ENCODE measurements at places on chromosomes 4 and X.

- no peak for DNase-seq
Observed at GRCh38 chrX:55714161-55714560, 3.4 kb upstream of the RRAGB start.

GRCh38 chr4:10075158-10075863 lies 41.3 kb downstream of the WDR1 start:
- no peak for DNase-seq

DNA sequence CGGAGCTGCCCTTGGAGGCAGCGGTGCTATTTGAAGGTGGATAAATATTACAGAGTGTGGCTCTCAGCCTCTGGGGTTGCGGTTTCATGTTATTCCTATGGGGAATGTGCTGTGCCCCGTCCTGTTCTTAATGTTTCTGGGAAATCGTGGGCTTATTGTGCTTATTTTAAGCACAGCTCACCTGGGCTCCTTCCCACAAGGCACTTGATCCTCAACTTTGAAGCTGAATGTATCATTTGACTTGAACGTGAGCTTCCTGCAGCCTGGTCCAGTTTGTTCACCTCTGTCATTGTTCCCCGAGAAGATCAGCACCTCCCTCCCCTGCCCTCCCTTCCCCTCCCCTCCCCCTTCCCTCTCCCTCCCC lies 3.9 kb downstream of the SORCS2 start:
- no peak for DNase-seq

DNA sequence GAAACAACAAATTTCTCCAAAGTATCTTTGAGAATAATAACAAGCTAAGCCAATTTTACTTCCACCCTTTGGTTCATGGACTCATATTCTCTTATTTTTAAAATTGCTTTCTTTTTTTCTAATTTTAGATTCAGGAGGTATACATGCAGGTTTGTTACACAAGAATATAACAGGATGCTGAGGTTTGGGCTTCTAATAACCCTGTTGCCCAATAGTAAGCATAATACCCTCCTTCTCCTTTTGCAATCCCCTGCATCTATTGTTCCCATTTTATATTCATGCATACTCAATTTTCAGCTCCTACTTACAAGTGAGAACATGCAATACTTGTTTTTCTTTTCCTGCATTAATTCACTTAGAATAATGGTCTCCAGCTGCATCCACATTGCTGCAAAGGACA lies 202.3 kb upstream of the FSTL5 start:
- no peak for DNase-seq

GRCh38 chr4:133190098-133190497 lies 41.0 kb downstream of the PCDH10 start:
- DNase-seq, result no peak

GRCh38 chrX:74369666-74370065 lies 51.6 kb upstream of the SLC16A2 start:
- no peak for DNase-seq

DNA sequence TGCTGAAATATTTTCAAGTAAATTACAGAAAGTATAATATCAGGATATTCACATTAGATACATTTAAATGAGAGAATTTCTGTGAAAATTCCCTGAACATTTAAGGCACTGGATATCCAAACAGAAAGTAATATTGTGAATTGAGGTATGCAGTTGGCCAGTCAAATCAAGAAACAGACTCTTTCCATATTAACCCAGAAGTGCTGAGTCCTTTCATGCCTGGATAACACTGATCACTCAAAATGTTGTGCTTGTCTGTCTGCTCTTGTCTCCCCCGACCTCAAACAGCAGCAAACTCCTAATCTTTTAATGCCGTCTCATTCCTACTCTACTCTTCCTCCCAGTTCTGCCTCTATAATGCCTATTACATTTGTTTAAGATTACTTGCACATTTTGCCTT lies 51.2 kb downstream of the TBC1D9 start:
- DNase-seq, result no peak

DNA sequence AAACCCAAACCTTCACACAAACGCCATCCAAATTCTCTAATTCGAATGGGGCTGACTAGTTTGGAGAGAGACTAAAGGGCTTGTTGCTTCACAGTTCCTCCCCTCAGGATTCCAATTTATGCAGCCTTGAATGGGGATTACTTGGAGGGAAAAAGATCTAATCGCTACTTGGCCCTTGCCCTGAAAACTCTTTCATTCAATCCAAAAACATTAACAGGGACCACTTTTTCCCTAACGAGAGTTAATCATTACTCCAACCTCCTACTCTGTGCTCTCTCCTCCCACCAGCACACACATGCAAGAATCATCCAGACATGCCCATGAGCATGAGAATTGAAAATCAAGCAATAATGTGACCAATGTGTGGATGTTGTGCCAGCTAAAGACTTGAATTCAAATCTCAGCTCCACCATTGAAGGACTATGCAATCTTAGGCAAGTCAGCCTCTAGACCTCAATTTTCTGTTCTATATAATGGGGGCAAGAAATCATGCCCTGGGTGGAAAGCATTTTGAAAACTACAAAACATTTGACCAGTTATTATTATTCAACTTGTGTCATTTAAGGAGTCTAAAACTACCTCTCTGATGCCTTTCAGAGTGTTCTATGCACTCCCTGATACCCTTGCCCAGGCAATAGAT lies 34.3 kb upstream of the GPC3 start:
- no peak for DNase-seq

DNA sequence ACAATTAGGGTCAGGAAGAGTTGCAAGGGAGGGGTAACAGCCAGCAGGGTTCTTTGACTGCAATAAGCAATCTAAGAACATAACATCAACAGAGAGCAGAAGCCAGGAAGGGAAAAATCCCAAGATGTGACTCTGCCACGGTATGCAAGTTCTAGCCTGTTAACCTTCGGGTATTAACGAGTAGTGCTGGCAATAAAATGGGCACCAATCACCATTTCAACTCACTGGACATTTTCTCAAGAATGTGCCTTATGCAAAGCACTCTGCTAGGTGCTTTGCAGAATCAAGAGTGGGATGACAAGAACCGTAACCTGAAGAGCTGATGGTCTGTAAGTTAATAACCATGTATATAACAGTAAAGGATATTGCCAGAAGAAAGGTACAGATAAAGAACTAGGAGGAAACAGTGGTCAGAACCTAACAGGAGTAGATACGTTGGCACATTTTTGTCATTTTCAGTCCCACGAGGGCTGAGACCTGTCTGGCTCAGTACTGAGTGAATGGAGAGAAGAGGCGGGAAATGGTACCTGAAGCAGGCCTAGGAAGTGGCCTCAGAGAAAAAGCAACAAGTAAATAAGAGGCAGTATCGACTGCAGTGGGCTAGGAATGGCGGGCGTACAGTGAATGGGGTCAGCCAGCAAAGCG lies 2.7 kb downstream of the ELOVL6 start:
- peak; percentile 47 for DNase-seq

- no peak for DNase-seq
Observed at GRCh38 chr4:61666244-61666643, 466.1 kb downstream of the ADGRL3 start.

GRCh38 chr4:64564126-64564525 lies 154.9 kb upstream of the TECRL start:
- no peak for DNase-seq

- peak; percentile 8 for DNase-seq
Observed at GRCh38 chr4:187357045-187357643, 633.5 kb upstream of the FAT1 start.

GRCh38 chrX:29143756-29144155 lies 556.5 kb downstream of the IL1RAPL1 start:
- no peak for DNase-seq

GRCh38 chrX:29662759-29663503 lies 552.4 kb upstream of the MAGEB2 start:
- DNase-seq, result no peak

All from NCI-H510A (cell line).